ENCODE measurements at places on chromosomes 5 and 9.

- DNase-seq, result no peak
Observed at GRCh38 chr9:124934290-124934689, 6.6 kb downstream of the GOLGA1 start.

- DNase-seq, result no peak
Observed at GRCh38 chr5:142753116-142753631, 17.0 kb upstream of the ARHGAP26 start.

- DNase-seq, result no peak
Observed at GRCh38 chr9:21656776-21657674, 145.4 kb upstream of the MTAP start.

DNA sequence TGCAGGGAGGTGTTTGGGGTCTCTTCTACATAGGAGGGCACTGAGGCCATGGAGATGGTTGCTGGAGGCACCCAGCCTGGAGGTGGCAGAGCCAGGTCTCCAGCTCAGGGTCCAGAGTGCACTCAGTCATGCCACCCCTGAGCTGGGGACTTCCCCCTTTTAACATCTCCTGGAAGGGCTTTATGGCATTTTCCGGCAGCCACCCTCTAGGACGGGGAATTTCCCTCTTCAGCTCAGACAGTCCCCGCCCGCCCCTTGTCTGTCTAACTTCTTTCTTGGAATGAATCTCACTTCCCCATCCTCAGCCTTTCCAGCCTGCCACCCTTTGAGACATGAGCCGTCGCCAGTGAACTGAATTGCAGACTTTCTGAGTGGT, 49.9 kb downstream of the COL15A1 start:
- peak; percentile 96 for DNase-seq

- no peak for DNase-seq
Observed at GRCh38 chr9:131618071-131618479, 72.8 kb downstream of the PRRT1B start.
